ENCODE measurements at places on chromosomes 3 and 15. TPM values are rescaled to one million over a fixed set of nuclear protein-coding genes. Genes with fewer than 3 reads are reported as not detected.

The SCAMP2 gene
- total RNA-seq = 34.8 TPM

DNA sequence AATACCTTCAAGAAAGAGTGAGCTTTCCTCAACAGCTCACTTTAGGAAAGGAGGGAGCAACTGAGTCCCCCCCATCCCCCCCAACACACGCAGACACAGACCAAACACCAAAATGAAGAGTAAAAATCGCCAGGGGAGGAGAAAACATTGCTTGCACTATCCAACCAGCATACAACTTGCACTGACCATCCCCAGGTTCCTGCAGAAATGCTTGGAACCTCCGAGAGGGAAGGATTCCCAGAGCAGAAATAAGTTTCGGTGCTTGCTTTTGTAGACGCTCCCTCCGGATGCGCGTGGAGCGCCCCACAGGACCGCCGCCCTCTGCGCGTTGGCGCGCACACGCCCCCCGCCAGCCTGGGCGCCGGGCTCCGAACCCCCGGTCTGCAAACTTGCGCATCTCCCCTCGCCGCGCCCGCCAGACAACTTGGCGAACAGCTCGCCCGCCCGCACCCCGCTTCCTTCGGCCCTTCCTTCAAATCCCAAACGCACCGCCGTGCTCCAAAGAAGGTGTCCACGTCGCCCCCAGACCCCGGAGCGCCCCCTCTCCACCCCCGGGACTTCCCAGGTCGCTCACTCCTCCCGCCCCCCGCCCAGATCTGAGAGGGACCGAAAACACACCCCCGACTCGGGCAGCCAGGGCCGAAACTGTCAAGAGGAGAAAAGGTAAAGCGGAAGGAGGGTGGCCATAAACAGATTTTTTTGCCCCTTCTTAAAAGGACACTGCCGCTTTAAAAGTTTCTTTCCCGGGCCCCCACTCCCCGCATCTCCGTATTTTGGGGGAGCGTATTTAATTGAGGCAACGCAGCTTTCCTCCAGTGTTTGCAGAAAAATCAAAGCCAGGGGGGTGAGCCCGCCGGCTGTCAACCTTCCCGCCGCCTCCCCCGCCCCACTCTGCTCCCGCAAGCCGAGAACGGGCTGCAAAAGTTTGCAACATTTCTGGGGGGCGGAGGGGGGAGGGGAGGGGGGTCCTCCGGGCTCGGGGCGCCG, 859 bp downstream of the RORA start:
- no peak for DNase-seq

DNA sequence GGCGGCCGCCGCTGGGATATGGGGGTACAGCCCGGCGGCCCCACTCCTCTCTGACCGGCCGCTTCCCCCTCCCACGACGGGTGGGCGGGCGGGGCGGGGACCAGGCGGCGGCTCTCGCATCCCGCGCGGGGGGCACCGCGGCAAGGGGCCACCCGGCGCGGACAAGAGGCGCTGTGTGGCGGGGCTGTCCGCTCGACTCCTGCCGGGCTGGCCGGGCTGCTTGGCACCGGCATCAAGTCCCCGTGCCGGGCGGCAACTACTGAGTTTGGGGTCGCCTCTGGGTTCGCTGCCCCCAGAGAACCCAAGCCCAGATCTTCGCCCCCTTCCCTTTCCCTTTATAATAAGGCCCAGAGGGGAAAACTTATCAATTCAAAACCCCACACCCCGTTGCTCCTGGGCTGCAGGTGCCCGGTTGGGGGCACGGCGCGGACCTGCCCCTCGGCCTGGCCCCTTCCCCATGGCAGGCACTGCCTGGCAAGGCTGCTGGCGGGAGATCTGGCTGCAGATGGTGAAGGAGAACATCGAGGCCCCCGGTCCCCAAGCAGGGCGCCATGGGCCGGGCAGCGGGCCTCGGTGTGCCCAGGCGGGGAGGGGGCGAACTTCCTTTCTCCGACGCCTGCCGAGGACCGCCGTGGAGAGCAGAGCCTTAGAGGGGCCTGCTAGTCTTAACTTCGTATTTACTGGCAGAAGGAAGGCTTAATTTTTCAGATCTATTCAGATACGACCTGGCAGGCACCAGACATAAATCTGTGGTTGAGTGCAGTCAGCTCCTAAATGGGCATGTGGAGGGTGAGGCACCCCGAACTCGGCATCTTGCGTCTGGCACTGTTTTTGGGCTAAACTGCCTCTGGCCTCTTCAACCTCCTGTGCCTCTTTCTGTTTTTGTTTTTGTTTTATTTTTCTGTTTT, 911 bp downstream of the APBA2 start:
- no peak for DNase-seq

GRCh38 chr3:56711344-56711743, 28.3 kb upstream of the TASOR start:
- DNase-seq = no peak

Data from HepG2 (cell line).